Left ventricle myocardium inferior (tissue), 1 donor: ENCODE measurements at places on chromosomes 16 and 17. TPM values are rescaled to one million over a fixed set of nuclear protein-coding genes. Genes with fewer than 3 reads are reported as not detected.
A peak's percentile ranks its signal among the peaks of the same experiment; 100 is the strongest.

The ADAD2 gene
- 0.52 TPM for total RNA-seq

The CAMKK1 gene
- total RNA-seq, result 5.5 TPM

- no peak for DNase-seq
Observed at GRCh38 chr17:80363120-80363515, 51.8 kb upstream of the ENDOV start.

GRCh38 chr16:661184-661821, 6.6 kb upstream of the RHOT2 start:
- DNase-seq, result no peak

DNA sequence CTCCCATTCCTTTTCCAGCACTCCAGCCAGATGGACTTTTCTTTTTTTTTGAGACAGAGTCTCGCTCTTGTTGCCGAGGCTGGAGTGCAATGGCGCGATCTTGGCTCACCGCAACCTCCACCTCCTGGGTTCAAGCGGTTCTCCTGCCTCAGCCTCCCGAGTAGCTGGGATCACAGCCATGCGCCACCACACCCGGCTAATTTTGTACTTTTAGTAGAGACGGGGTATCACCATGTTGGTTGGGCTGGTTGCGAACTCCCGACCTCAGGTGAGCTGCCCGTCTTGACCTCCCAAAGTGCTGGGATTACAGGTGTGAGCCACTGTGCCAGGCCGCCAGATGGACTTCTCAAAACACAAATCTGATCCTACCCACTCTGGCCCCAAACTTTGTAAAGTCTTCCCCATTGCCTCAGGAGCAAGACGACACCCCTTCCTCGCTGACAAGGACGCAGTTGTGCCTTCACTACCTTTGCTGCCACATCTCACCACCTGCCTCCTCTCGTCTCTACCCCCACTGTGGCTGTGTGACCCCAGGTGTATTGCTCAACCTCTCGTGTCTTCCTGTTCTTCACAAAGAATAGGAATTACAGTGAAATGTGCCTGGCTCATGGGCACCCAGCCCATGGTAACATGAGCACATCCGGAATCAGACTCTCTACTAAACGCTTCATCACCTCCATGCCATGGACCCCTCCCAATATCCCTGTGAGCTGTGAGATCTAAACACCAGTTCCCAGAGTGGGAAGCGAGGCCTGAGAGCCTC, 3.7 kb upstream of the BANP start:
- DNase-seq, result no peak

DNA sequence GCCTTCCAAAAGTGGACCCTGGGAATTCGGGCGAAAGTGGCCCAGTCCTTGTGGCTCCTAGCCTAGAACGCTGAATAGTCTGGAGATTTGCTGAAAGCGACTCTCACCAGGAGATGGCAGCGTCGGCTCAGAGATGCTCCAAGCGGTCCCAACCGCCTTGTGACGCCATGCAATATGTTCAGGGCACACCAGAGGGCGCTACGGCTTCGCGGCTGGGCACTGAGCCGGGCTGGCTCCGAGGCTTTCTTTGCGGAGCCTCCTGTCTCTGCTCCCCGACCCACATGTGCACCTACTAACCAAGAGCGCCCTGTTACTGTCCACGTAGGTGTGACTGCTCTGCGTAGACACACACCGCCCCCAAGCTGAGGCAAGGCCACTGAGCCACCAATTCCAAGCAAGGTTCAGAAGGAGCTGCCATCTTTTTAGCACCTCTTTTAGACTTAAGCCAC, 36.9 kb downstream of the SYCE1L start:
- DNase-seq, result peak; percentile 84
